ENCODE measurements at places on chromosomes 12 and 14. TPM values are rescaled to one million over a fixed set of nuclear protein-coding genes. Genes with fewer than 3 reads are reported as not detected.
A peak's percentile ranks its signal among the peaks of the same experiment; 100 is the strongest.

The CTSG gene
- total RNA-seq, result not detected

The AMN gene
- total RNA-seq, result not detected

The SERPINA5 gene
- 0.42 TPM for total RNA-seq

The PRORP gene
- 33.4 TPM for total RNA-seq

The SLC38A4 gene
- total RNA-seq, result 14.5 TPM

The PDE3A gene
- total RNA-seq, result 0.13 TPM

The RIMBP2 gene
- 0.16 TPM for total RNA-seq

The SIX1 gene
- 3.7 TPM for total RNA-seq

The ATF1 gene
- total RNA-seq, result 38.1 TPM

The ADSS1 gene
- 0.34 TPM for total RNA-seq

The IFI27 gene
- total RNA-seq, result 474 TPM

The LRP1 gene
- 33.3 TPM for total RNA-seq

The AJUBA gene
- total RNA-seq, result 125 TPM

The SLC6A12 gene
- not detected for total RNA-seq

The NKX2-1 gene
- not detected for total RNA-seq

- H3K27ac ChIP-seq, result no peak overlapping the region
- H3K4me1 ChIP-seq, result peaks cover 29% of the 10 kb centered on the region
- H3K36me3 ChIP-seq, result no peaks in the 10 kb centered on the region
- no peak overlapping the region for H3K4me3 ChIP-seq
Observed at GRCh38 chr12:26030371-26030770, 71.9 kb downstream of the RASSF8 start.

DNA sequence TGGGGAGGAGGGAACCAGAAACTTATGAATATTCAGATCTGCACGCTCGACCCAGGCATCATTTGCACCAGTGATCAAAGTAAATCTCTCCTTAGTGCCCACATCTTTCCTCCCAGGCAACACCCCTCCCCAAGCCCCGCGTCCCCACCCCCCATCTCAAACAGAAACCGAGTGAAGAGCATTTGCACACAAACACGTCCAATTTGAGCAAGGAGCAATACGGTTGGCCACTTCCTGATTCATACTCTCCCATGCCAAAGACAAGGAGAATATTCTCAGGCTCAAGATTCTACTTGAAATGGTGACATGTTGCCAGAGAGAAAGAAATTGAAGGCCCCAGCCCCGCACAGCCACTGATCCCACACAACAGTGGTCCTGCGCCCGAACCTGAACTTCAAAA lies 7.1 kb downstream of the FOXN3 start:
- H3K27me3 ChIP-seq, result no peaks in the 10 kb centered on the region
- peaks cover 27% of the 10 kb centered on the region for H3K36me3 ChIP-seq
- DNase-seq, result no peak
- peaks cover under 1% of the 10 kb centered on the region for H3K4me1 ChIP-seq
- no peak overlapping the region for H3K27ac ChIP-seq

DNA sequence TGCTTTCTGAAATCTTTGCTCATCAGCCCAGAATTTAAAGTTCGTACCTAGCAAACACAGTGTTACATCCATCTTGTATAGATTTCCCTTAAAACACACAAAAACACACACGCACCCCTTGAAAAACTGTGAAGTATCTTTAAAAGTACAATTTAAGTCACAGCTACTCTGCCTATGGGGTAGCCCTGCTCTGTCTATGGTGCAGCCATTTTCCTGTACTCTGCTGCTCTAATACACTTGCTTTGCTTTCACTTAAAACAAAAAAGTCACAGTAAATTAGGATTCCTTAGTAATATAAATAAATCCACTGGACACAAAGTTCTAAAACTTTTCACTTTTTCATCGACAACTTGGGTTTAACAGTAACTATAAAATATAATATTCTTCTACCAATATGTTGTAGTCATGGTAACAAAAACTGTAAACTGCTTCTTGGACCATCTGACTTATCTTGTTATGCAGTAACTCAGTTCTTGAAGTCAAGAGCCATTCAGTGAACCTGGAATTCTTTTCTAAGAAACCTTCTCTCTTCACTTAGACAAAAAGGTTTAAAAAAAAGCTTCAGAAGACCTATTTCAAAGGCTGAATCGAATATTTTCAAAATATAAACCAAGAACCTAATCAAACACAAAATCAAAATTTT lies 63.5 kb downstream of the MED13L start:
- peaks cover 4% of the 10 kb centered on the region for H3K4me1 ChIP-seq
- DNase-seq, result no peak
- no peak overlapping the region for H3K4me3 ChIP-seq
- no peaks in the 10 kb centered on the region for H3K27me3 ChIP-seq

- H3K4me3 ChIP-seq, result no peak overlapping the region
- peaks cover 25% of the 10 kb centered on the region for H3K27me3 ChIP-seq
- no peaks in the 10 kb centered on the region for H3K4me1 ChIP-seq
- H3K27ac ChIP-seq, result no peak overlapping the region
- H3K36me3 ChIP-seq, result no peaks in the 10 kb centered on the region
- DNase-seq, result no peak
Observed at GRCh38 chr14:100561005-100561404, 26.2 kb downstream of the BEGAIN start.

DNA sequence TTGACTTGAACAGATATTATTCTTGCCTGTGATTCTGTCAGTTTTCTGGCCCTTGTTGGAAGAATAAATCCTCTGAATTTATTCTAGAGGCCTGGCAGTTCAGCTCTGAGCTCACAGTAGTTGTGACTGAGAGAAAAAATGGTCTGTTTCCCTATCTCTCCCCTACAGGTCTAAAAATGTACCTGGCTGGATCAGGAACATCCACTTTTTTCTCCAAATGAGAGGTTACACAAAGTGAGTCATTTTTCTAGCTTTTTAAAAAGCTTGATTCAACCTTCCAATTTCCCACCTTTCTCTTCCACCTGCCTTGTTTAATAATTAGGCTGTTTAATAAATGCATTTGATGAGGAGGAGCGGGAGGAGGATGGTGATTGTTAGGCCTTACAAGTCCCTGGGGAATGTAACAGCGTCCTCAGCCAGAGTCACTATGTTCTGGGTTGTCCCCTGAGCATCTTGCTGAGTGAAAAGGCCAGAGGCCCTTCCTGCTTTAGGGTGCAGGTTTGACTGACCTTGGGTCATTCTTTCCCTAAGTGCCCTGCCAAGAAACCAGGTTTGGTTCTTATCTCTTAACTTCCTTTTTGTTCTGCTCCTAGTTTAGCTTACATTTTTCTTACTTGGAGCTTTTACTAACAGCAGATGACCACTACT lies 91.7 kb upstream of the FUT8 start:
- H3K4me1 ChIP-seq, result no peaks in the 10 kb centered on the region
- H3K27me3 ChIP-seq, result no peaks in the 10 kb centered on the region
- no peak overlapping the region for H3K4me3 ChIP-seq
- no peak overlapping the region for H3K27ac ChIP-seq
- H3K36me3 ChIP-seq, result no peaks in the 10 kb centered on the region

DNA sequence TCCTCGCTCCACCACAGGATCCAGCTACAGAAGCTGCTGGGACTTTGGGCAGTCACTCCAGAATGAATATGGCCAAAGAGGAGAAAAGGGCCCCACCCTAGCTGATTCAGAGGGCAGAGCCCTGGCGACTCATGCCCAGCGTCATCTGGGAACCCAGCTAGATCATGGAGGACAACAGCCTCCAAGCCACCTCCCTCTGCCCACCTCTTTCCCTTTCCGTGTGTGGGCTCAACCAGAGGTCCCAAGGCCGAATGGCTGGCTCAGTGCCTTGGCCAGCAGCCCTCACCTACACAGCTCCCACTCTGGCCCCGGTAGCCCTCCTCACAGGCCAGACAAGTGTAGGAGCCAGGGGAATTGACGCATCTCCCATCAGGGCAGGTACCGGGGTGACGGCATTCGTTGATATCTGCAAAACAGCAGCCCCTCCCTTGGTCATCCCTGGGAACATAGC lies 17.4 kb downstream of the ISCA2 start:
- peaks cover 20% of the 10 kb centered on the region for H3K4me1 ChIP-seq
- H3K36me3 ChIP-seq, result no peaks in the 10 kb centered on the region
- H3K27me3 ChIP-seq, result no peaks in the 10 kb centered on the region
- H3K27ac ChIP-seq, result no peak overlapping the region
- no peak for DNase-seq

- peaks cover 18% of the 10 kb centered on the region for H3K4me1 ChIP-seq
- no peak for DNase-seq
- H3K4me3 ChIP-seq, result peak overlapping the region; percentile 30
- no peak overlapping the region for H3K27ac ChIP-seq
- H3K27me3 ChIP-seq, result peaks cover 46% of the 10 kb centered on the region
Observed at GRCh38 chr14:69260190-69260860, 367 bp downstream of the GALNT16 start.

GRCh38 chr14:72625689-72626088 lies 268.2 kb downstream of the DPF3 start:
- H3K27me3 ChIP-seq, result no peaks in the 10 kb centered on the region
- DNase-seq, result no peak
- no peaks in the 10 kb centered on the region for H3K36me3 ChIP-seq
- H3K27ac ChIP-seq, result no peak overlapping the region
- no peak overlapping the region for H3K4me3 ChIP-seq
- no peaks in the 10 kb centered on the region for H3K4me1 ChIP-seq

- peaks cover 7% of the 10 kb centered on the region for H3K27me3 ChIP-seq
- H3K36me3 ChIP-seq, result no peaks in the 10 kb centered on the region
- H3K4me1 ChIP-seq, result peaks cover 27% of the 10 kb centered on the region
- no peak for DNase-seq
- H3K27ac ChIP-seq, result no peak overlapping the region
Observed at GRCh38 chr14:74609721-74610120, 2.3 kb downstream of the LTBP2 start.

DNA sequence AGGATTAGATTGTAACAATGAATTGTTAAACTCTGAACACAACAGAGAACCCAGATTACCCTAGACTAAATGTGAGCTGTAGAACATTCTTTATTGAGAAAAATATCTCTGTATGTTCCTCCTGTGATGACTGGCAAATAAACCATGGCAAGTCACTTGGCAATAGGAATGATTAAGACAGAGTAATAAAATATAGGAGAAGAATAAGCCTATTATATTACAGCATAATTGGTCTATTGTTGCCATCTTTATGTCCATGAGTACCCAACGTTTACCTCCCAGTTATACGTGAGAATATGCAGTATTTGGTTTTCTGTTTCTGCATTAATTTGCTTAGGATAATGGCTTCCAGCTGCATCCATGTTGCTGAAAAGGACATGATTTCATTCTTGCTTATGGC lies 211.2 kb upstream of the AVPR1A start:
- H3K27me3 ChIP-seq, result no peaks in the 10 kb centered on the region
- no peak for DNase-seq
- H3K27ac ChIP-seq, result no peak overlapping the region
- H3K36me3 ChIP-seq, result no peaks in the 10 kb centered on the region

DNA sequence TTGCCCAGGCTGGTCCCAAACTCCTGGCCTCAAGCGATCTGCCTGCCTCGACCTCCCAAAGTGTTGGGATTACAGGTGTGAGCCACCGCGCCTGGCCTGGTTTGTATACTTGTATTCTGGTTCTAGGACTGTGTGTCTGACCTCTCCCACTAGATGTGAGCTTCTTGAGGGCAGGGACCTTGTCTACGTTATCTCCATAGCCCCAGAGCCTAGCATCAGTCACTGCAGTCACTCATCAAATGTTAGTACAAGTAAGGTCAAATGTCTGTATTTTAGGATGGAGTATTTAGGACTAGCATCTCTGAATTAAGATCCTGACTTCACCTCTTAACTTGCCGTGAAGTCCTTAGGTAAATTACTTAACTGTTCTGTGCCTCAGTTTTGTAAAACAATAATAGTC lies 2.9 kb downstream of the RILPL2 start:
- H3K27ac ChIP-seq, result no peak overlapping the region
- DNase-seq, result no peak
- H3K36me3 ChIP-seq, result 0 out of 2 replicates have a peak, but pooled peaks cover 3% of the 10 kb centered on the region

GRCh38 chr14:49953196-49953595 lies 60.3 kb downstream of the ARF6 start:
- no peak overlapping the region for H3K27ac ChIP-seq
- H3K27me3 ChIP-seq, result no peaks in the 10 kb centered on the region
- H3K4me3 ChIP-seq, result no peak overlapping the region
- DNase-seq, result no peak
- H3K4me1 ChIP-seq, result peaks cover 23% of the 10 kb centered on the region

- H3K4me1 ChIP-seq, result no peaks in the 10 kb centered on the region
- H3K27ac ChIP-seq, result no peak overlapping the region
- no peak overlapping the region for H3K4me3 ChIP-seq
- H3K36me3 ChIP-seq, result no peaks in the 10 kb centered on the region
- DNase-seq, result no peak
Observed at GRCh38 chr12:33671676-33672075, 232.1 kb upstream of the SYT10 start.

DNA sequence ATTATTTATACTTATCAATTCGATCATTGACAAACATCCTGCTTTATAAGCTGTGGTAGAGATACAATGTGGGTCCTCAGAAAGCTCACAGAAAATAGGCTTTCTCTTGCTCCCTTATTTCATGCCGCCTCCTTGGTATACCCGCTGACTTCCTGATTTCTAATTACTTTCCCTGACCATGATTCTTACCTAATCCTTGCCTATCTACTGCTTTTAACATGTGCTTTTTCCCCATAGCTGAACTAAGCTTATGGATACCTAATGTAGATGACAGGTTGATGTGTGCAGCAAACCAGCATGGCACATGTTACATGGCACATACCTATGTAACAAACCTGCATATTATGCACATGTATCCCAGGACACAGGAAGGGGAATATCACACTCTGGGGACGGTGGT lies 65.1 kb downstream of the ITPR2 start:
- no peaks in the 10 kb centered on the region for H3K27me3 ChIP-seq
- H3K4me1 ChIP-seq, result peaks cover 4% of the 10 kb centered on the region
- H3K4me3 ChIP-seq, result no peak overlapping the region
- no peak overlapping the region for H3K27ac ChIP-seq
- H3K36me3 ChIP-seq, result no peaks in the 10 kb centered on the region
- DNase-seq, result no peak

- no peak overlapping the region for H3K27ac ChIP-seq
- H3K4me1 ChIP-seq, result no peaks in the 10 kb centered on the region
- H3K27me3 ChIP-seq, result no peaks in the 10 kb centered on the region
- no peak for DNase-seq
- H3K4me3 ChIP-seq, result no peak overlapping the region
- no peaks in the 10 kb centered on the region for H3K36me3 ChIP-seq
Observed at GRCh38 chr12:87728931-87729593, 300.1 kb downstream of the C12orf50 start.

DNA sequence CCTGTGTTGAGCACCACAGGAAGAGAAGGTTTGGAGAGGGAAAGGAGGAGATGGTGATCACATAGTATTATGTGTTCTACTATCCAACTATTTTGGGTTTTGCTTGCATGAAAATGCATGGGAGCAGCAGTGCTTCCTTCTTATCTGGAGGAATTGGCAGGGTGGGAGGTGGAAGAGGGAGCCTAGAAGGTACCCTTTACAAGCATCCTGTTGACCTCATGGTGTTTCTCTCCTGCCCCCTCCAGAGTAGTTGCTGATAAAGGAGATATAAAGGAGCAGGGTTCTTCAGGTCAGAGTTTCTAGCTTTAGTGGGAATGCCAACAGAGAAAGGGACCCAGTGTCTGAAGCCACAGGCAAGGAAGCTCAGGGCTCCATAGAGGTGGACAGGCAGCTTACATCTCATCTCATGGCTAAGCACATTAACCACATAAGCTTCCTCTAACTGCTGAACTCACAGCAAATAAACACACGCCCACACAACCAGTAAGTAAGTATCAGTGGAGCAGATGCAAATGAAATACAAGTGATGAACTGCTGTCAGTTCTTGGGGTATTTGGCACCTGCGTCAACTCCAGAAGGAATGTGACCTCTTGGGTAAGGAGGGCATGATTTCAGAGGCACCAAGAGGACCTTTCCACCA lies 174.2 kb upstream of the SLC38A2 start:
- no peak overlapping the region for H3K4me3 ChIP-seq
- no peaks in the 10 kb centered on the region for H3K27me3 ChIP-seq
- H3K4me1 ChIP-seq, result peaks cover 40% of the 10 kb centered on the region

- H3K27me3 ChIP-seq, result no peaks in the 10 kb centered on the region
- no peaks in the 10 kb centered on the region for H3K36me3 ChIP-seq
- no peak within 1 kb of the TSS for H3K4me3 ChIP-seq
- H3K27ac ChIP-seq, result no peak within 1 kb of the TSS
- no peak for DNase-seq
Observed at GRCh38 chr12:52232674-52233461, at the start of gene KRT7. KRT7 (plus strand) TSS chr12:52233243; CDS start chr12:52233297, 54 bp downstream.
